ENCODE measurements at places on chromosomes 16 and 17. TPM values are rescaled to one million over a fixed set of nuclear protein-coding genes. Genes with fewer than 3 reads are reported as not detected.
A peak's percentile ranks its signal among the peaks of the same experiment; 100 is the strongest.

- DNase-seq, result no peak
- peaks cover 69% of the 10 kb centered on the region for H3K36me3 ChIP-seq
- no peaks in the 10 kb centered on the region for H3K27me3 ChIP-seq
- no peaks in the 10 kb centered on the region for H3K4me1 ChIP-seq
Measured at GRCh38 chr17:47611372-47612350, 38.1 kb upstream of the KPNB1 start.

GRCh38 chr16:66720766-66721165 lies 24.2 kb upstream of the CMTM4 start:
- H3K36me3 ChIP-seq, result peaks cover 28% of the 10 kb centered on the region
- DNase-seq, result no peak
- no peak overlapping the region for H3K4me3 ChIP-seq

DNA sequence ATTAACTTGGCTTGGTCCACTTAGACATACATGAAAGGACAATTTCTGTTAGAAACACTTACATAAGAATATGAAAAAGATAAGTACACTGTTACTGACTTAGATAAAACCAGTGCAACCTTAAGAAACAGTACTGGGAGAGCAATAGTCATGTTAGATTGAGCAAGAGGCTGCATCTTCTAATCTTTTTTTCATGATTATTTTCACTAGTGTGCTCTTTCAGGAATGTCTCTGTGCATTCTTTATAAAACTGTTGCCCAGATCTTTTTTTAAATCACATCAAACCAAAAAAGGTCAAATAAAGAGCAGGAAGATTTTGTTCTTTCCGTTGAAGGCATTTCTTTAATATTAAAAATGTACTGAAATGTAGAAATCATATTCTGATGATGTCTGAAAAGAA lies 100.7 kb upstream of the AXIN2 start:
- no peaks in the 10 kb centered on the region for H3K4me1 ChIP-seq
- H3K36me3 ChIP-seq, result no peaks in the 10 kb centered on the region
- no peaks in the 10 kb centered on the region for H3K27me3 ChIP-seq
- H3K4me3 ChIP-seq, result no peak overlapping the region
- DNase-seq, result no peak

GRCh38 chr16:69611103-69611640 lies 45.4 kb downstream of the NFAT5 start:
- no peaks in the 10 kb centered on the region for H3K36me3 ChIP-seq
- H3K4me3 ChIP-seq, result no peak overlapping the region
- H3K4me1 ChIP-seq, result no peaks in the 10 kb centered on the region

- no peaks in the 10 kb centered on the region for H3K4me1 ChIP-seq
- no peaks in the 10 kb centered on the region for H3K36me3 ChIP-seq
- H3K4me3 ChIP-seq, result no peak overlapping the region
- DNase-seq, result no peak
- no peaks in the 10 kb centered on the region for H3K27me3 ChIP-seq
Measured at GRCh38 chr17:19013806-19014627, 9.5 kb upstream of the FAM83G start.

- H3K27me3 ChIP-seq, result no peaks in the 10 kb centered on the region
- H3K27ac ChIP-seq, result no peak overlapping the region
- H3K36me3 ChIP-seq, result no peaks in the 10 kb centered on the region
- no peak overlapping the region for H3K4me3 ChIP-seq
- DNase-seq, result peak; percentile 20
Measured at GRCh38 chr16:66391726-66392670, 25.5 kb downstream of the CDH5 start.

GRCh38 chr16:78225919-78226318 lies 126.5 kb downstream of the WWOX start:
- H3K36me3 ChIP-seq, result no peaks in the 10 kb centered on the region
- no peaks in the 10 kb centered on the region for H3K27me3 ChIP-seq
- no peak for DNase-seq
- no peak overlapping the region for H3K27ac ChIP-seq
- no peak overlapping the region for H3K4me3 ChIP-seq

GRCh38 chr16:79267781-79268180 lies 332.8 kb downstream of the MAF start:
- no peak overlapping the region for H3K27ac ChIP-seq
- DNase-seq, result no peak
- peaks cover 5% of the 10 kb centered on the region for H3K4me1 ChIP-seq
- H3K27me3 ChIP-seq, result no peaks in the 10 kb centered on the region
- no peak overlapping the region for H3K4me3 ChIP-seq
- no peaks in the 10 kb centered on the region for H3K36me3 ChIP-seq

- no peak overlapping the region for H3K27ac ChIP-seq
- H3K4me3 ChIP-seq, result no peak overlapping the region
- no peaks in the 10 kb centered on the region for H3K27me3 ChIP-seq
- no peak for DNase-seq
Measured at GRCh38 chr17:77493901-77494663, 353.3 kb downstream of the SEC14L1 start.

- no peak overlapping the region for H3K4me3 ChIP-seq
- H3K36me3 ChIP-seq, result no peaks in the 10 kb centered on the region
- peak; percentile 92 for DNase-seq
- H3K4me1 ChIP-seq, result no peaks in the 10 kb centered on the region
- H3K27ac ChIP-seq, result no peak overlapping the region
Measured at GRCh38 chr17:78940708-78941107, 15.5 kb upstream of the TIMP2 start.

DNA sequence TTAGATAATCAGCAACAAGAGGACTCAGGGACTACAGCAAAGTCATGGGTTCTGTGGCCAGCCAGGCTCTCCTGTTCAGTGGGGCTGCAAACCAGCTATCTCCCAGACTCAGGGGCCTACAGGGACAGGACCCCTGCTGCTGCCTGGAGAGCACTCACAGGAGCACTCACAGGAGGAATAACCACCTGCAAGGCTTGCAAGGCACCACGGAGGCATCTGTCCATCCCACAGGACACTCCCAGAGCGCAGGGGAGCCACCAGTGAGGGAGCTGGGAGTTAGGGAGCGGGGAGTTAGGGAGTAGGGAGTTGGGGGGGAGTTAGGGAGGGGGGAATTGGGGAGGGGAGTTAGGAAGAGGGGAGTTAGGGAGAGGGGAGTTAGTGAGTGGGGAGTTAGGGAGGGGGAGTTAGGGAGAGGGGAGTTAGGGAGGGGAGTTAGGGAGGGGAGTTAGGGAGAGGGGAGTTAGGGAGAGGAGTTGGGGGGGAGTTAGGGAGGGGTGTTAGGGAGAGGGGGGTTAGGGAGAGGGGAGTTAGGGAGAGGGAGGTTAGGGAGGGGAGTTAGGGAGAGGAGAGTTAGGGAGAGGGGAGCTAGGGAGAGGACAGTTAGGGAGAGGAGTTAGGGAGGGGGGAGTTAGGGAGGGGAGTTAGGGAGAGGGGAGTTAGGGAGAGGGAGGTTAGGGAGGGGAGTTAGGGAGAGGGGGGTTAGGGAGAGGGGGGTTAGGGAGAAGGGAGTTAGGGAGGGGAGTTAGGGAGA lies 5.7 kb downstream of the CANT1 start:
- H3K4me3 ChIP-seq, result no peak overlapping the region
- DNase-seq, result no peak
- peaks cover 39% of the 10 kb centered on the region for H3K27me3 ChIP-seq

GRCh38 chr17:36133602-36134236 lies 30.1 kb downstream of the CCL4 start:
- no peak overlapping the region for H3K4me3 ChIP-seq
- no peak overlapping the region for H3K27ac ChIP-seq
- no peaks in the 10 kb centered on the region for H3K36me3 ChIP-seq
- DNase-seq, result no peak

DNA sequence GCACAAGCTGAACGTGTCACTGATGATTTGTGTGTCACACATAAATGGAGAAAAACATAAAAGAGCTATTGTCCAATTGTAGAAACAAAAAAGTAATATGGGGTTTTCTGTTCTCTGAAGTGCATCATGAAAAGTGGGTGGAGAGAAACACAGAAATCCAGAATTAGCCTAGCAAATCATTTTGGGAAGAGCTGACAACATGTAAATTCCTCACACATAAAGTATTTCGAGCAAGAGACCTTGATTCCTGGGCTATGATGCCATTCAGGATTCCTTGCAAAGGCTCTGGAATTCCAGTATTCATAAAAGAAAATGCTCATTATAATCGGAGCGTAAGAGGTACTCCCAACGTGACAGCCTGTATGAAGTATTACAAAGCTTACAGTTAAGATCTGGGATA lies 1.1 kb downstream of the DCUN1D3 start:
- H3K36me3 ChIP-seq, result peaks cover 3% of the 10 kb centered on the region
- H3K27ac ChIP-seq, result no peak overlapping the region
- no peaks in the 10 kb centered on the region for H3K27me3 ChIP-seq

TCAP gene
- total RNA-seq, result 2.5 TPM

PLLP gene
- 1.8 TPM for total RNA-seq
